ENCODE measurements at places on chromosomes 5 and 9.

GRCh38 chr9:78163834-78164233 lies 72.0 kb upstream of the CEP78 start:
- DNase-seq: no peak

DNA sequence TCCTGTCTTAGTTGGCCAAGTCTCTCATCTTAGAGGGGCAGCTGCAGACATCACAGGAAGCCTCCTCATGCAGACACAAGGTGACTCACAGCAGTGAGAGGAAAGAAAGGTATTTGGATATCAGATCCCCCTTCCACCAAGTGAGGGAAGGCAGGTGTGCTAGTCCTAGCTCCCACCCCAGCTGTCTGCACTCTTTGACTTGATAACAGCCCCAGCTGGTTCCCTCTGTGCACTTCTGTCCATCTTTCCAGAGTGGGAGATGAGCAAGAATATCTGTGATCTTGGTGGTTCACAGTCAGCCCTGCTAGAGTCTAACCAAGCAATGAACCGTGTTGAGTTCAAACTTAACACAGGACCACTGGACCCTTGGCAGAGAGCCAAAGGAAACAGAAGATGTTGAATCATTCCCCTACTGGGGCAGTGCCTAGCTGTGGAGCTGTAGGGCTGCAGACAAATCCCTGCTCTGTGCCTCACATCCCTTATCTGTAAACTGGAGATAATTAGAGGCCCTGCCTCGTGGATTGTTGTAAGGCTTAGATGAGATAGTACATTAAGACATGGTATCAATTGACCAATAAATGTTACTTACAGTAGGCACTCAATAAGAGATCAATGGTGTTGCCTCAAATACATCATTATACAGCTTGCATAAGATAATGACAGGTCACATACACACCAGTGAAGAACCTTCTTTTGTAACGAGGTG lies 39.1 kb downstream of the SH3RF2 start:
- DNase-seq: no peak

DNA sequence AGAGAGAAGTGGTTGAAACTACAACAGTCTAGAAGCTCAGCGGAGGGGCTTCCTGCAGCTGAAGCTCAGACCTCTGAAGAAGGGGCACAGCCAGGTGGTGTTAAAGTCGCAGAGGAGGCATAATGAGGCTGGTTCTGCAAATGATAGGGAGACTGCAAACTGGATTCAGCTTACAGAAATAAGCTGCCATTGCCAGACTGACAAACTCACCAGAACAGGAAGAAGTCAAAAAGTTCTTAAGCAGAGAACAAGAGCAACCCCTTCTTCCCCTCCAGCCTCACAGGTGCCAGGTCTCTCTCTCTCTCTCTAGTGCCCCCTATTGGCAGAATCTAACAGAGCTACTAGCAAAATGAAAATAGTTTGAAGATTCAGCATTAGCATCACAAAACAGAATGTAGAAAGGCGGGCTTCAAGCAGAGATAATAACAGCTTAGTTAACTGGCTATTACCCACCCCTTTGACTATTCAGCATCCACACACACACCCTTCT lies 76.7 kb downstream of the GRAMD2B start:
- DNase-seq: no peak

DNA sequence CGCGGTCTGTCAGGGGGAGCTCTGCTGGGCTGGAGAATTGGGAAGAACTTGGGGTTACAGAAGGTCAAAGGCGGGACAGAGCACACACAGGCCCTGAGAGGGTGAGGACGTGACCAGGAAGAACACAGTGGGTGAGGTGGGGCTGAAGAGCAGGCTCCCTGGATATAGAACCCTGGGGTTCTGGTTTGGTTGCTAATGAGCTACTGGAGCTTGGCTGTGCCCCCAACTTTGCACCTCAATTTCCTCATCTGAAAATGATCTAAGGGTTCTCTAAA lies 83.8 kb downstream of the PRRT1B start:
- DNase-seq: no peak

DNA sequence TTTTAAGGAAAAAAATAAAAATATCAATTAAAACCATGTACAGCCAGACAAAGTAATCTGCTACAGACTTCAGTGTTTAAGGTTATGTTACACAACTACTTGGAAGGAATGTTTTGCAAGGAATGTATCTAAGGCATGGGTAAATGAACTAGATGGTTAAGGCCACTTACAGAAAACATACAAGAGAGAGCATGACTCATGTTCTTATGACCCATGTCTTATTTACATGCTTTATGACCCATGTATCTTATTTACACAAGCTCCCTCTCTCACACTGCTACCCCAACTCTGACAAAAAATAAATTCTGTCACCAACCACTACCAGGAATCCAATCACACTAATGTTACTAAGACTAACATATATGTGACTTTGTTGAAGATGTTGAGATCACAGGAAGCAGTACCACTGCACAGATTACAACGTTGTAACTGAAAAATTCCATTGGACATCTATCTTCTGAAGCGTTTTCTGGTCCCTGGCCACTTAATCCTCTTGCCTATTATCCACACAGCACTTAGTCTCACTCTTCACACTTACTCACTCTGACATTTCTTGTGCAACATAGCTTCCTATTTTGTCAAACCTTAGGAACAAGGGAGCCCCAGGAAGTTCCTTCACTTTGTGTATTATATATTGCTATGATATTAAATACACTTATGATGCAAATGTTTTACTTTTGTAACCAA lies 1630.1 kb upstream of the C9orf72 start:
- DNase-seq: no peak

DNA sequence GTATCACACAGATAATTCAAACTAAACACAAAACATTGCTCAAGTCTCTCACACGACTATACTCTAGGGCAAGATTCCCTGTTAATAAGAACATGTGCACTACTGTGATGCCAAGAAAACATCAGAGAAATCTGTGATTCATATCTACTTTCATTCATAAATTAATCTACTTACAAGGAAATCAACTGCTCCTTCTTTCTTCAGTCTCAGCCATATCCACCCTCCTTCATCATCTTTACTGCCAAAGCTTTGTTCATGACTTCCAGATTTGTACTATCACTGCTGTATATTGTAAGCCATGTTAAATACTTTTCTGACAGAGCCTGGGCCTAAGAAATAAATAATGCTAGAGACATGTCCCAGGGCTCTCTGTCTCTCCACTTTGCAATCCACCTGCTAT lies 35.1 kb downstream of the CTNNAL1 start:
- no peak for DNase-seq

GRCh38 chr5:142319560-142320429 lies 5.0 kb downstream of the SPRY4 start:
- DNase-seq: no peak

- no peak for DNase-seq
These were observed 8.3 kb upstream of the SHROOM1 start for GRCh38 chr5:132838516-132839282.

- no peak for DNase-seq
These were observed 293.0 kb downstream of the SEC61B start for GRCh38 chr9:99515093-99515492.

GRCh38 chr9:127132921-127133647 lies 10.6 kb upstream of the ANGPTL2 start:
- no peak for DNase-seq

DNA sequence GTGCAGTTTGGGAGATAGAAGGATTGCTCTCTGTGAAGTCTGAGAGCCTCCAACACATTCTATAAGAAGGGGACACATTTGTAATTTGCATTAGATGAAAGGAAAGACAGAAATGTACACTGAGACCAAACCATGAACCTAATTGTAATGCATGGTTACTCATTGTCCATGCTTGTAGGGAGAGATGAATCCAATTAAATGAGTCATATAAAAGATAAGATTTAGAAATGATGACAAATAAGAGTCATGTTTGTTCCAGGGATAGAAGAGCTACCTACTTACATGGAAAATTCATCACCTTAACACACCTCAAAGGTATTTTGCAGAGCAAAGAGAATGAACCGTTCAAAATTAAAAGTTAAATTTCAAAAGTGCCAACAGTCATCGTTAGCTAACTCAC lies 85.1 kb downstream of the FBXL7 start:
- DNase-seq: no peak

- no peak for DNase-seq
These were observed 25.0 kb downstream of the TTC23L start for GRCh38 chr5:34863946-34864345.

DNA sequence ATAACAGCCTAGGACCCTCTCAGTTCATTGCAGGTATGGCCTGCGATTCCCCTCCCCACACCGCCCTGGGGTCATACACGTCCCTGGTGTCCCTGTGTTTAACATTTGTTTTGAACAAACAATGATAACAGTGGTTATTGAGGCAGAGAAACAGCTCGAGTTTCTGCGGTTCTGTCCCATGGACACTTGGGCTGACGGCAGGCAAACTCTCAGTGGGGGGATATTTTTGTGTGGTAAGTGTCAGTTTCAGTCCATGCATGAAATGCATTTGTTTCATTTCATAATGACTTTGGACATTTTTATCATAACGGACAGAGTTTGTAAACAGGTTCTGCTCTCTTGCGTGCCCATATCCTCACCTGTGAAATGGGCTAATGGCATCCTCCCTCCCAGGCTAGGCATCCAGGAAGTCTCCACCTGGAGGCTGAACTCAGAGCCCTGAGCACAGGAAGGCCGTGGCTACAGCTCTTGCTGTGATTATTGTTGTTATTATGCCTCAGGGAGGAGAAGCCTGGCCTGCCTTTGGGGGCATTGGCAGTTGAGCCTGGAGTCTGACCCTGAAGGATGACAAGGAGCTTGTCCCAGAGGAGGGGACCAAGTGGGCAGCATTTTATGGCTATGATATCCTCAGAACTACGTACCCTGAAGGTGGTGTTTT lies 190.9 kb downstream of the GADD45G start:
- DNase-seq: no peak

- DNase-seq: no peak
These were observed 412.7 kb upstream of the SMC2 start for GRCh38 chr9:103681435-103681834.

- no peak for DNase-seq
These were observed 23.6 kb upstream of the RNU6ATAC start for GRCh38 chr9:134187891-134188385.

DNA sequence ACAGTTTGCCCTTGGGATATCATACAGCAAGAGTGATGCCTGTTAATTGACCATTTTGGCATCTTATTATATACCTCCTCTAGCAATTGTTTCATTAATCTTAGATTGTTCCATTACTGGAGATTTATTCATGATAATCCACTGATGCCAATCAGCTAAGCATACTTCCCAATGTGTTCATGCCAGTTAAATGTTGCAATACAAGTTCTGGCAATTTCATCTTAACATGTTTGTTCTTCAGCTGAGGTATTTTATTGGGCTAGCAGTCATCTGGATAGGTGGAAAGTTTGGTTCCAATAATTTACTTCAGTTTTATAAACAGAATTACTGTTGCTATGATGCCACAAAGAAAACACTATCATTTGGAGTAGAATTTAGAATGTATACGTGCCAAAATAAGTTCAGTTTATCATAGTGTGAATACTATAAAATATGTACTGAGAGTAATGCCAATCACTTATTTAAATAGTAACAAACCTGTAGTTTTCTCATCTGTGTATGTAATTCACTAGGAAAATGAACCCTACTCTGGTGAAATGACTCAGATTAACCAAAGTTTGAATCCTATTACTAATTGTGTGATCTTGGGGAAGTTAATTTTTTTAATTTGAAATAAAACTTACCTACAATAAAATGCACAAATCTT lies 27.9 kb upstream of the IL31RA start:
- no peak for DNase-seq

DNA sequence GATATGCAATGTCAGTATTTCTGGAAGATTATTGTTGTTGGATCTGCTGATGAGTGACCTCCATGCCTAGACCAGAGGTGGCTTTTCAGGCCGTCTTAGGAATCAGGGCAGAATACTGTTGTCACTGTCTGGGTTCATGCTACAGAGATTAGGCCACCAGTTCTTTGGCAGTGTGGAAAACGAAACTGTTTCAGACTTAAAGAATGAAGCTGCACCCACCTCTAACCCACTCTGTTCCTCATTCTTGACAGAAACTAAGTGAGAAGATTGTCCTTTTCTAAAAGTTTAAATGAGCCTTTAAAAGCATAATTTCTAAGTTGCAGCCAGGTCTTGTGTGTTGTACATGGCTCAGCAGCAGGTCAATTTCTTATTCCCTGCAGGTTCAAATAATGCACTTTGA lies 444.3 kb downstream of the ENC1 start:
- DNase-seq: no peak

GRCh38 chr5:9226016-9226536 lies 319.8 kb downstream of the SEMA5A start:
- no peak for DNase-seq

GRCh38 chr5:143524338-143524945 lies 121.0 kb upstream of the NR3C1 start:
- DNase-seq: no peak

DNA sequence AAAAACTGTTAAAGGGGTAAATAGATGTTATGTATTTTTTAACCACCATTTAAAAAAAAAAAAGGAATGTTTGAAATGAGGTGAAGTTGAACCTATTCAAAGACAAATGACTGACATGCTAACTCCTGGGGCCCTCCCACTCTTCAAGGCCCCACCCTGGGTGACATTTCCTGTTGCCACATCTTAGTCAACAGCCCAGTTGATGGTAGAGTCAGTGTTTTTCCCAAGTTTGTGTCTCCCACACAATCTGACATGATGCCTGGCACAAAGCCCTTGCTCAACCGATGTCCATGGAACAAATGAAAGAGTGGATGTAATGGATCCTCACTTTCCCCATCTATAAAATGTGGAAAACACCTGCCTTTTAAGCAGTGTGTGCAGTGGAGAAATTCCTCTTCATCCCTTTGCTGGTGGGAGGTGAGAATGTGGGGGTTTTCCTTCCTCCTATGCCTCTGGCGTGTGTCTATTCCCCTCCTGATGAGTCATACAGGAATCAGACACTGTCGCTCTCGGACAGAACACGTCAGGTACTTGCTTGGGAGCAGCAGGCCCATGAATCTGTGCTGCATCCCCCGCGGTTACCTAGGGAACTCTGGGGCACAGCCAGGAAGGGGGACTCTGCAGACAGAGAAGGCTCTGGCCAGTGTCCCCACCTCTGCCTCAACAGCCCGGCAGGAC lies 13.7 kb upstream of the ADRA1B start:
- DNase-seq: no peak

DNA sequence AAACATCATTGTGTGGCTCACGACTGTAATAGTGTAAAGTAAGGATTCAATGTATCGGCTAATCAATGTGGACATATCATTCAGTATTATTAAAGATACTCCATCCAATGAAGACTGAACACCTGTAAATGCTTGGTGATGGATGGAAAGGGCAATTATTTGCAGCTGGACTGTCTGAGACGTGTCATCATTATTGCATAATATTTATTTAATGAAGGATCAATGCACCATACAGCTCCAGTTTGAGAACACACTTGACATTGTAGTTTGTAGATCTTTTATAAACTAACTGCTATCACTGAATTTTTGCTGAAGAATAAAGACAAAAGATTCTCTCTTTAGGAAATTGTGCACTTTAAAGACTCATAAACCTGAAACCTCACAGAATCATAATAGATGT lies 117.6 kb upstream of the CCDC152 start:
- DNase-seq: no peak

- DNase-seq: peak; percentile 45
These were observed at the start of gene CNTFR for GRCh38 chr9:34589636-34590380. Gene CNTFR (minus strand): TSS chr9:34589724. CDS start chr9:34568981, 20,743 bp downstream.
